ENCODE measurements at places on chromosomes 3 and 15. TPM values are rescaled to one million over a fixed set of nuclear protein-coding genes. Genes with fewer than 3 reads are reported as not detected.

GRCh38 chr15:100902436-100903167 lies 16.6 kb upstream of the LRRK1 start:
- peak; percentile 23 for DNase-seq

The ARRDC4 gene
- total RNA-seq = 42.0 TPM

DNA sequence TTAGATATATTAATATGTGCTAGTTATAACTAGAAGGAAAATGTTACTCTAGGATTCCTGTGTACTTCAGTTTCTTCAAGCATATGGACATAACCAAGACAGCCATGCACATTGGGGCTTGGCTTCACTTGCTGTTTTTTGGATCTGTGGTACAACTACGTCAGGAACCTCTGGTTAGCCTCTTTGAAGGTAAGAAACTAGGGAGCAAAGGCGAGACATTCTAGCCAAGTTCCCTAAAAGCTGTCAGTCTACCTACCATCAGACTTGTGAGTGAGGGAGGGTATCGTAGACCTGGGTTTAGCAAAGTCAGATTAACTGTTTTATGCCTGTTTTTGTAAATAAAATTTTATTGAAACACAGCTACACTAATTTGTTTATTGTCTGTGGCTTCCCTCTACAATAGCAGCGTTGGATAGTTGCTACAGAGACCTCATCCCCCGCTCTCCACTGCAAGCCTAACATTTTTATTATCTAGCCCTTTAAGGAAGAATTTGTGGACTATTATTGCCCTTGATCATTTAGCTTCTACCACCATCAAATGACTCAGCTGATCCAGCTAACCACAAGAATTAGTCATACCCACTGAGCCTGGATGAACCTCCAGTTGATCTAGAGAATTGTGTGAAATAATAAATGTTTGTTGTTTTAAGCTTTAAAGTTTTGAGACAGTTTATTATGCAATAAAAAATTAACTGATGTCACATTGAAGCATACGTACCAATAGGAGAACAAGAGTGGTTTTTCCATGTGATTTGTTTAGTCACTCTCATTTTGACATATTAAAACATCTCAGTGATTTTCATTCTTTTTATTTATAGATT lies 58.1 kb downstream of the RSRC1 start:
- DNase-seq = no peak

DNA sequence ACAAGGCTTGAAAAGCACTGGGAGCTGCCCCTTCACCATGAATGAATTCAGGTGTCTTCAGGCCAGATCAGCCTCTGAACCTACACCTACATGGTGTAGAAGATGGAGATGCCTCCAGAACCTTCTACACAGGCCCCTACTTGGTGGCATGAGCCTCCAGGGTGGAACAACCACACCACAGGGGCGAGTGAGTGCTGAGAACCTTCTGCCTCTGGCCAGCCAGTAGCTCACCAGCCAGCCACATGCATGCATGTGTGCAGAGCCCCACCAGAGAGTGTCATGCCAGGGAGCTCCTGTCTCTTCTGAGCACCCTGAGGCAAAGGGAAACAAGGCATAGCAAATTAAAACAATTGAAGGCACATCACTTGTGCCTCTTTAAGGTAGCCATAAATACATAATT lies 161.8 kb upstream of the TOPAZ1 start:
- DNase-seq = no peak

- DNase-seq = no peak
Observed at GRCh38 chr15:85554852-85555521, 174.6 kb downstream of the AKAP13 start.

GRCh38 chr3:39981547-39982184 lies 172.3 kb downstream of the MYRIP start:
- no peak for DNase-seq

- DNase-seq = no peak
Observed at GRCh38 chr3:182261041-182261440, 532.3 kb upstream of the ATP11B start.

- DNase-seq = no peak
Observed at GRCh38 chr15:26866298-26867199, at the start of gene GABRA5. TSS of gene GABRA5 (plus strand) at chr15:26867062. CDS start at chr15:26869249, 2,187 bp downstream.

DNA sequence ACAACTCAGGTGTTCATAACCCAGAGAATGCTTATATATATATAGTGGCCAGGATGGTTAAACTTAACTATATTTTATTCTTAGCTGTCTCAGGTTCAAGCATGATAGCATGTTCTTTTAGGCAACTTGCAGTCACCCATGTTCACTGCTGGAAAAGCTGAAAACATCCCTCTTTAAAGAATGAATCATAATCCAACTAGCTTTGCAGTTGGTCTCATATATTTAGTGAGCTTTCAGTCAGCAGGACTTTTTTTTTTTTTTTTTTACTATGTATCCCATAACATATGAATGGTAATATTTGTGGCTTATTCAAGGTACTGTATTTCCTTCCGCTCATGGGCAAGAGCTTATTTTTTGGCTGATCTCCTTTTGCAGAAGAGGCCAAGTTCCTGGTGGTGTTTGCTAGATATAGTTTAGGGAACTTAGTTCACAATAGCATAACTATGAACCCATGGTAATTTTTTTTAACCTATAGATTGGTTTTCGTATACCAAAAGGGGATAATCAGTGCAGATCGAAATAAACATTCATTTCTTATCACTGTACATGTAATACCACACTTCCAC lies 77.6 kb downstream of the CMSS1 start:
- DNase-seq = no peak

- DNase-seq = no peak
Observed at GRCh38 chr3:16761571-16761970, 123.2 kb upstream of the PLCL2 start.
